ENCODE measurements at places on chromosomes 13 and 19.

GRCh38 chr13:33127009-33127551, 110.9 kb downstream of the KL start:
- no peak for DNase-seq

DNA sequence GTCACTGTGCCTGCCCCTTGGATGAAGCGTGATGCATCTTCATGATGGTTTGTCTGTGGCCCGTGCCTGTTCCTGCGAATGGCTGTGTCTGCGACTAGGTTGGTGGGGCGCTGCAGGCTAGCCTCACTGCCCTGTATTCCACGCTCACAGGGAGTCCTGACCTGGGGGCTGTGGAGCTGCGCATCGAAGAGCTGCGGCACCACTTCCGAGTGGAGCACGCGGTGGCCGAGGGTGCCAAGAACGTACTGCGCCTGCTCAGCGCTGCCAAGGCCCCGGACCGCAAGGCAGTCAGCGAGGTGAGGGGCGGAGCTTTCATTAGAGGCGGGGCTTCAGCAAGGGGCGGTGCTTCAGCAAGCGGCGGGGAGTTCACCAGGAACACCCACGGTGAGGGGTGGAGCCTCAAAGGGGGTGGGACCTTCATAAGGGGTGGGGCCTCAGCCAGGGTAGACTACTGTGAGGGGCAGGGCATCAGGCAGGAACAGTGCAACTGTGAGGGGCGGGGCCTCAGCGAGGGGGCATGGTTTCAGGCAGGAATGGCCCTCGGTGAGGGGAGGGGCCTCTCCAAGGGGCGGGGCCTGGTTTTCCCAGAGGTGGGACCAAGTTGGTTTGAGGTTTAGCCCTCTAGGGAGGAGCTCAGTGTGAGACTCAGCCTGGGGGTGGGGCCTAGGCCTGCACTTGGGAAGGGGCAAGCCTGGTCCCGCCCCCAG, 17.2 kb downstream of the PKN1 start:
- no peak for DNase-seq

GRCh38 chr19:43913383-43913782, 21.7 kb downstream of the ZNF45 start:
- no peak for DNase-seq

- DNase-seq, result no peak
Observed at GRCh38 chr19:11098327-11098726, 9.1 kb downstream of the LDLR start.

GRCh38 chr13:75480671-75481175, 1.2 kb downstream of the TBC1D4 start:
- DNase-seq, result peak; percentile 30

GRCh38 chr13:95698047-95698749, 21.3 kb downstream of the DNAJC3 start:
- no peak for DNase-seq

- DNase-seq, result no peak
Observed at GRCh38 chr13:31114641-31115040, 47.1 kb downstream of the HSPH1 start.

- no peak for DNase-seq
Observed at GRCh38 chr19:38691938-38692457, 44.5 kb downstream of the ACTN4 start.

GRCh38 chr13:29453617-29454011, 141.9 kb downstream of the SLC7A1 start:
- DNase-seq, result no peak

GRCh38 chr19:10625762-10626138, 397 bp downstream of the SLC44A2 start:
- DNase-seq, result no peak

DNA sequence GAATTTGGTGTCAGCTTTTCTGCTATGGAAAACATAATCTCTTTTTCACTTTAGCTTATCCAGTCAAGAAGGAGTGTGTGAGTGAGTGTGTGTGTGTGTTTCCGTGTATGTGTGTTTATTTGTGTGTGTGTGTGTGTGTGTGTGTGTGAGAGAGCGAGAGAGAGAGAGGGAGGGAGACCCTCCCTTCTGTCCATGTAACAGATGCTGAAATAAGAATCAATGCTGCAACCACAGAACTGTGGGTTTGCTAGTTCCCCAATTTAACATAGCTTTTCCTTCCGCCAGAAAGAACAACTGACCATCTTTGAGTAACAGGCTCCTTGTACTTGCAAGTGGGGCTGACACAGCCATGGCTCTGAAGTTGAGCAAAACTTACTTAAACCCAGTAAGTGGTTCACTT, 5.2 kb downstream of the LCP1 start:
- DNase-seq, result no peak

GRCh38 chr19:18708452-18709231, 25.2 kb downstream of the CRTC1 start:
- no peak for DNase-seq

DNA sequence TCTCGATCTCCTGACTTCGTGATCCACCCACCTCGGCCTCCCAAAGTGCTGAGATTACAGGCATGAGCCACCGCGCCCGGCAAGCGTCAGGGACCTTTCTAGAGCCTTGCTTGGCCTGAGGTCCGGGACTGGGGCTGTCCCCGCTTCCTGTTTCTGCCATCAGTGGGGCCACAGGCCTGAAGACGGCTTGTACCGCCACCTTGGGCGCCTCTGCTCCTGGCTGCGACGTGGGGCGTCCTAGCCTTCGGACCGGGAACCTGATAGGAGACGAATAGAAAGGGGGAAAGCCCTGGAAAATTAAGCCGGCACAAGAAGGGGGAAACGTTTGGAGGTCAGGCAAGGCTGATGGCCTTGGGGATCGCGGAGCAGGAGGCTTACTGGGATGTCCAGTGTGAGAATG, 35.1 kb downstream of the RNF6 start:
- DNase-seq, result no peak

DNA sequence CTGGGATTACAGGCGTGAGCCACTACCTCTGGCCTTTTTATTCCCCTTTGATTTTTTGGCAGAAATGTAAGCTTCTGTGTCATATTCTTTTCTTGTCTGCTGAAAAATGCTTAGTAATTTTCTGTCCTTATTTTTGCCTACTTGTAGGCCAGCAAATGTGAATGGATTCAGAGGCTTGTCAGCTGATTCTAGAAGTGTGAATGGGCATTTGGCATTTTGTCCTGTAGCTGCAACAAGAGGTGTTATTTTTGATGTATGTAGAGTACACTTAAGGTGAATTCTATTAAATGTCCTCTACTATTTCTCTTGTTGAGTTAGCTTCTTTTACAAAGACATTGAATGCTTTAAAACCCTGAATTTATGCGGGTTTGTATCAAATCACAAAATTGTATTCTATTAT, 50.0 kb downstream of the FRY start:
- DNase-seq, result no peak

DNA sequence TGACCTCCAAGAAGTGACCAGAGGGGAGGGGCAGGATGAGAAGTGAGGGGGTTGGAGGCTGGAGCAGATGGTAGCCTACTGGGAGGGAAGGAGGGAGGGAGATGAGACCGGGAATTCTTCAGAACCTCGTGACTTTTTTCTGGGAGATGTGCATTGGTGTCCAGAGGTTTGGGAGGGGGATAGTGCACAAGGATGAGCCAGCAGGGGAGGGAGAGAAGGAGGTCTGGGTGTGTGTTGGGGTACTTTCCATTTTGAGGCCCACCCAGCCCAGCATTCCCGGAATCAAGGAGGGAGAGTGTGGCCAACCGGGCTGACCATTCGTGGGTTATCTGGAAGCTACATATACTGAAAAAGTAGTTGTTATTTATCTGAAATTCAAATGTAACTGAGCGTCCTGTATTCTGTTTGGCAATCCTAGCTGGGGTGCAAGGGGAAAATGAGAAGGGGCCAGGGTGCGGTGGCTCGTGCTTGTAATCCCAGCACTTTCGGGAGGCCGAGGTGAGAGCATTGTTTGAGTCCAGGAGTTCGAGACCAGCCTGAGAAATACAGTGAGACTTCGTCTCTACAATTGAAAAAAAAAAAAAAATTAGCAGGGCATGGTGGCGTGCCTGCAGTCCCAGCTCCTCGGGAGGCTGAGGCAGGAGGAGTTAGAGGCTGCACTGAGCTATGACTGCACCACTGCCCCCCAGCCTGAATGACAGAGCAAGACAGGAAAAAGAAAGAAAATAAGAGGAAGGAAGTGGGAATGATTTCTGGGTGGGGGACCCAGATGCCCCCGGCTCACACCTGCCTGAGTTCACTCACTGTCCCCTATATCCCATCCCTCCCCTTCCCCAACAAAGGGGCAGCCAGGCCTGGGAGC, 4.4 kb upstream of the C3 start:
- no peak for DNase-seq

DNA sequence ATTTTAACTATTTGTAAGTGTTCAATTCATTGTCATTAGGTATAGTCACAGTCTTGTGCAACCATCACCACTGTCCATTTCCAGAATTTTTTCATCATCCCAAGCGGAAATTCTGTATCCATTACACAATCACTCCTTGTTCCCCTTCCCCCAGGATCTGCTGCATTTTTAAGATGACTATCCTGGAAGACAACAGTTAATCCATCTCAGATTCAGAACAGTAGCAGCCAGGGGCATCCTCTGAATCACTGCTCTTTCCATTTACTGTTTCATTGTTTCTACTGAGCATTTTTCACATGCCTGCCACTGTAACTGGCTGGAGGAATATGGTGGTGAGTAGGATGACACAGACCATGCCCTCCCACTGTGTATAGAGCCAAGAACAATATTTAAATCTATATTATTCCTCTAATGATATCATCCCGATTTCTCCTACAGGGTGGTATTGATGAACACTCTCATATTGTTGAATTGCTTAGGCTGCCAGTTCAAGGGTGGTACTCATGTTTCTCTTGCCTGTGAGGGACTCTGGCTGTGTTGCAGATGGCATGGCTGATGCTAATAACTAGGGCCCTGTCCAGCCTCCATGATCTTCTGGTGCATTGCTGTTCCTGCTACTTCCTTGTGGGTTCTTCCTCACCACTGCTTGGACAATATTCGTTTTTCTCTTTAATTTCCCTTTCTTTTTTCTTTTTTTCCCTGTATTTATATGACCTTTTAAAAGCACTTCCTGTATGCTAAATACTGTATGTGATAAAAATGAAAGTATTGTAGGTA, 59.0 kb downstream of the WDFY2 start:
- no peak for DNase-seq

DNA sequence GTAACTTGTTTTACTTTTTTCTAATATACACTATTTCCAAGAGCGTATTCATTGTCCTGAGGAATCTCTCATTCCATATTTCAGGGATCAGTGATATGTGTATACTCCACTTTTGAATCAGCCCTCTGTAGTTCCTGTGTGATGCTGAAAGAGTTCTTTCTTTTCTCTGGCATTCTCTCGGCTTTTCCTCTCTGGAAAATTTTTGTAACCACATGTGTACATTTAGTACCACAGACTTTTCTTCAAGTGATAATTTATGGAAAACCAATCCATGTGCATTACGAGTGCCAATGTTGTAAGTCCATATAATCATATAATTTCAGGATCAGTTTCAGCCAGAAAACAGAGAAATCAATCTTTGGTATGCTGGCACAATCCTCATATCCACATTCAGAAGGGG, 102.2 kb upstream of the MBNL2 start:
- no peak for DNase-seq

DNA sequence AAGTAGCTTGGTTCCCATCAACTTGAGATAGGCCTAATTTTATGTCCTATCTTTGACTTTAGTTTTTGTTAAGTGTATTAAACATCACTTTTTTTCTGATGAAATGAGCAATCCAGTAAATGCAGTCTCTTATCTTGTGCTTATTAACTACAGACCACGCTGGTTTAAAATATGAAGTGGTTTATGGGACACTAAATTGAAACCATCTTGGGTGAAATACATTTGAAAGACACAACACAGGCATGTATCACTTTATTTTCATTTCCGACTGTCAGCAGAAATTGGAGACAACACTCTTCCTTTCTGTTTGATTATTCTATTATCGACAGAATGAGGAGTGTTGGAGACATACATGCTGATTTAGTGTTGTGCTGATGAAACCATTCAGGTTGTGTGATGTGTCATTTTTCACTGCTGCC, 447.7 kb downstream of the GPC6 start:
- no peak for DNase-seq

DNA sequence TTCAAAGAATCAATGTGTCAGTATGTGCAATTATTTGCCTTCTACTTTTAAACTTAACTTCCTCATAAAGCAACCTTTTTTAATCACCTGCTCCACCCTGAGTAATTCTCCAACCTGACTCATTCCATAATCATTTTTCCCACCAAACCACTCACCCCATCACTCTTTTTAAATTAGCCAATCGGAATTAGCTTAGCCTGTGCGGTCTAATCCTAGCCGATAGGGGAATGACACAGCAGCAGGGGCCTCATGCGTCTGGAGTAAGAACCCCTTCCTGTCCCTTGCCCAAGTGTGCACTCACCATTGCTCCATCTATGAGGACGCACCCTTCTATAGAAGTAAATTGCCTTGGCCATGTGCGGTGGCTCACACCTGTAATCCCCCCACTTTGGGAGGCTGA, 27.4 kb upstream of the ZNF83 start:
- DNase-seq, result no peak

DNA sequence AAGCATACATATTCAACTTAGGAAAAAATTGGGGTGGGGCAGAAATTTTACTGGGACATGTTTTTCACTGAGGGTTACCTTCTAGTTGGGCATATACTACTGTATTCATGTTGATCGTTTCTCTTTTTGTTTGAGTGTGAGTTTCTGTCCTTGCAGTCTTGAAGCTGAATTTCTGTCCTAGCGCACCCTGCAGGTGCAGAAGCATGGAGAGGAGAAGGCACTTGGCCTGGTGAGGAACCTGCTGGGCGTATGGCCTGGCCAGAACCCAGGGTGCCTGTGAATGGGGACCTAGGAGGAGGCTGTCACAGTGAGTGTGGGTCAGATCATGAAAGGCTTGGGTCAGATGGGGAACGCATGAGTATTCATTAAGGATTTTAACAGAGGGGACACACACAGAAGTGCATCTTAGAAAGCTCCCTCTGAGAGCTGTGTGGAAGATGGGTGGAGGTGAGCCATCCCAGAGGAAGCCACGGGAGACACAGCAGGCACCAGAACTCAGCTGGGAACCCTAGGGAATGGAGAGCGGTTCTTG, 36.8 kb downstream of the SERP2 start:
- no peak for DNase-seq

GRCh38 chr19:49247676-49248075, 77.3 kb downstream of the SLC6A16 start:
- no peak for DNase-seq

- DNase-seq, result peak; percentile 86
Observed at GRCh38 chr19:33175886-33176669, 18.1 kb upstream of the LRP3 start.

All from NCI-H2227 treated with DMSO at 0.1 percent for 48 hours (cell line).